ENCODE measurements at places on chromosomes 16 and 17. TPM values are rescaled to one million over a fixed set of nuclear protein-coding genes. Genes with fewer than 3 reads are reported as not detected.

Gene KLHL10
- total RNA-seq, result not detected

Gene MYL4
- not detected for total RNA-seq

Gene GDPD3
- total RNA-seq, result 4.3 TPM

Gene NUTF2
- 183 TPM for total RNA-seq

Gene TBC1D3C
- total RNA-seq, result 0.20 TPM

Gene CNTD1
- not detected for total RNA-seq

Gene HCRT
- total RNA-seq, result not detected

Gene TP53TG3
- not detected for total RNA-seq

Gene SPIRE2
- total RNA-seq, result 2.7 TPM

Gene LPO
- not detected for total RNA-seq

All from activated T-helper 1 cell treated with anti-CD3 and anti-CD28 coated beads, Interleukin-12 subunit alpha, Interleukin-12 subunit beta, Interleukin-2, Interleukin-4 antibody, amounts not matched to agents 30 ng/mL and 10 ng/mL and 1 ng/mL, durations not matched to agents 14 hours and 24 hours and 36 hours (primary cell).